ENCODE measurements at places on chromosomes 6 and 20. TPM values are rescaled to one million over a fixed set of nuclear protein-coding genes. Genes with fewer than 3 reads are reported as not detected.

DNA sequence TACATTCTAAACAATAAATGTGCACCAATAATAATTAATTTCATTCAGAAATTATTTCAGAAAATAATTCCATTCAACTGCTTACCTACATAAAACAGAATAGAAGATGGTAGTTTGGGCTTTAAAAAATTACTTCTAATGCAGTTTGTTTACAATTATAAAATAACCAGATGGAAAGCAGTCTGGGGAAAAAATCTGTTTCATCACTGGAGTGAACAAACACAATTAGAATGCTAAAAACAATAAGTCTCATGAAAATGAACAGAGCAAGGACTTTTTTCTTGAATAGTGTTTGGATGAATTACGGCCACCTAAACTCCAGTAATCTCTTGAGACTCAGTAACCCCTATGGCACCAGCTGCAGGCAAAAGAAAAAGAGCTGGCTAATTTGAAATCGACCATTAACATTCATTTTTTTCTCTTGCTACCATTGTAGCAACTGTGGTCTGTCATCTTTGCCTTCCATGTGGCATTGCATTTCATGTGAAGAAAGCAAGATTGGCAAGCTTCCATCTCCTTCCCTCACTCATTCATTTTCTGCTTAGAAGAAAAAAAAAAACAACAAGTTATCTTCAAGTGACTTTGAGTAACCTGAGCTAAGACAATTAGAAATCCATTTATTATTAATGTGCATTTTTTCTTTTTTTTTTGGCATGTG is 88.4 kb upstream of the CEP85L start:
- DNase-seq: no peak

GRCh38 chr6:28003661-28004060 is 46.6 kb downstream of the OR2B6 start:
- DNase-seq: no peak

DNA sequence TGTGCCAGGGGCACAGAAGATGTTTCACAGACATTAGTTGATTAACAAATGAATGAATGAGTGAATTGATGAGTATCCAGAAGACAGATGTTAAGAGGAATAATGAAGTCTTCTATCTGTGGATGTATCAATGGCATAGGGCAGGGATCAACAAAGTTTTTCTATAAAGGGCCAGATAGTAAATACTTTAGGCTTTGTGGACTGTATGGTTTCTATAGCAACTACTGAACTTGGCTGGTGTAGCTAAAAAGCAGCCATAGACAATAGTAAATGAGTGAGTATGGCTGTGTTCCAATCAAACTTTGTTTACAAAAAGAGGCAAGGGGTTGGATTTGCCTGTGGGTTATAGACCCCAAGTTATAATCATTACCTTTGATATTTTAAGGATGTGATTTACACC is 144.0 kb downstream of the PRL start:
- no peak for DNase-seq

- no peak for DNase-seq
Observed at GRCh38 chr6:170257376-170257775, 33.5 kb downstream of the DLL1 start.

The SIRPA gene
- 0.64 TPM for total RNA-seq

The FHL5 gene
- total RNA-seq: not detected
